ENCODE measurements at places on chromosomes 12 and 14.

DNA sequence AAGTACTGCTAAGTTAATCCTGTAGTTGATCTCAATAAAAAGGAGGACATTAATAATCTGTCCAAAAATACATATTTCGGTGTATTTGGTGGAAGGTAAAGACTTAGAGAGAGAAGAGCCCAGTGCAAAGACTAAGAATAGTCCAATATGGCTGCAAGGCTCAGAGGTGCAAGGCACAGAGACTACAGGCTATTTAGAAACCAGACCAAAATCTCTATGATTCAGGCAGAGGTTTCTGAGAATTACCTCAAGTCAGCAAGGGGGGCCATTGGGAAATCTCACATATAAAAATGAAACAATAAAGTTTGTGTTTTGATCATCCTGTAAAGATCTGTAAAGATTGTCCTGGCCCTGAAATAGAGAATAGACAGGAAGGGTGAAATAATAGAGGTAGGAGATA lies 1173.0 kb downstream of the VRK1 start:
- no peak for DNase-seq

- DNase-seq, result no peak
Measured at GRCh38 chr14:24368212-24368561, 203 bp downstream of the NFATC4 start.

DNA sequence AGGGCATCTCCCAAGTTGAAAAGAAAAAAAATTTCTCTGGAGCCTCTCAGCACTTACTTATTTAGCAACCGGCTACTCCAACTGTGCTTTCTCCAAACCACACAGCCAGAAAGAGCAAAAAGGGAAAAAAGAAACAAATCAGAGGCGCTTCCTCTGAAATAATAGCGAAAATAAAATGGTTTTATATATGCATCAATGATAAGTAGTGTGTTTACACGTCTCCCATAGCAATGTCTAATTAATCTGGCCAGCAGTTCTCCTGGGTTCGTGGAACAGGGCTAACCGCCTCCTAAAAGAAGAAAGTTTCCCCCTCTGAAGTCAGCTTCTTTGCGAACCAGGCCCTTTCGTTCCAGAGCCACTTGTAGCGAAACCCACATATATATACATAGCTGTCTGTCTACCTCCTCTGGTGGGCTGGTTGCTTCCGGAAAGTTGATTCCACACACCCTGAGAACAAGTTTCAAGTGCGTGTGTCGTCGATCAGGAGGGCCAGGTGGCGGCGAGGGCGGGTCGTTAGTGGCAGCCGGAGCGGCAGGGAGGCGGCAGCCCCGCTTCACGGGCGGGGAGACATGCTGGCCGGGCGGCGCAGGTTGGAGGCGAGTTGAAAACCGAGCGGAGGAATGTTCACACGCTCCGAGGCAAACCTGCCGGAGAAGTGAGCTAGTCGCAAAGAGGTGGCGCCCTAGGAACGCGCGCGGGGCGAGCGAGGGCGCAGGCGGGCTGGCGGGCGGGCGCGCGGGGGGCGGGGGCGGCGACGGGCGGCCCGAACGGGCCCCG lies 2.7 kb downstream of the PTHLH start:
- DNase-seq, result peak; percentile 36

- DNase-seq, result no peak
Measured at GRCh38 chr12:127635838-127636237, 631.1 kb upstream of the TMEM132C start.

DNA sequence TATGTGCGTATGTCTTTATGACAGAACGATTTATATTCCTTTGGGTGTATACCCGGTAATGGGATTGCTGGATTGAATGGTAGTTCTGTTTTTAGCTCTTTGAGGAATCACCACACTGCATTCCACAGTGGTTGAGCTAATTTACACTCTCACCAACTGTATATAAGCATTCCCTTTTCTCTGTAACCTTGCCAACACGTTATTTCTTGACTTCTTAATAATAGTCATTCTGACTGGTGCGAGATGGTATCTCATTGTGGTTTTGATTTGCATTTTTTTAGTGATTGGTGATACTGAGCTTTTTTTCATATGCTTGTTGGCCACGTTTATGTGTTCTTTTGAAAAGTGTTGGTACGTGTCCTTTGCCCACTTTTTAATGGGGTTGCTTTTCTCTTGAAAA lies 49.7 kb downstream of the FRS2 start:
- DNase-seq, result peak; percentile 76

DNA sequence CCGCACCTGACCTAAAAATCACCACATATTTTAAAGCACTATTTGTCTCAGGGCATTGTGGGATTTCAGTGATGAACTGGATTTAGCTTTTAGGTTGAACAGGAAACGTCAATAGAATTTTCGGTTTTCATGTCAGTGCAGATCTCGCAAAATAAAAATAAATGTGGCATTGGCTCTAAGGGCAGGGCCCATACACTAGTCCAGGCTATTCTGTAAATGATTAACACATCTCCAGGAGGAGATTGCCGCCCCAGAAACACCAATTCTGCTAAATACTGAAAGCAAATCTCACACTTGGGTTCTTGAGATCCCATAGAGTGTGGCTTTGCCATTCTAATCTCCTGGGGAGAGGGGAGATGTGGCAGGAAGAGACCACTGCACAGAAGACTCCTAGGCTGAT lies 1494.0 kb upstream of the TMEM132C start:
- DNase-seq, result no peak

DNA sequence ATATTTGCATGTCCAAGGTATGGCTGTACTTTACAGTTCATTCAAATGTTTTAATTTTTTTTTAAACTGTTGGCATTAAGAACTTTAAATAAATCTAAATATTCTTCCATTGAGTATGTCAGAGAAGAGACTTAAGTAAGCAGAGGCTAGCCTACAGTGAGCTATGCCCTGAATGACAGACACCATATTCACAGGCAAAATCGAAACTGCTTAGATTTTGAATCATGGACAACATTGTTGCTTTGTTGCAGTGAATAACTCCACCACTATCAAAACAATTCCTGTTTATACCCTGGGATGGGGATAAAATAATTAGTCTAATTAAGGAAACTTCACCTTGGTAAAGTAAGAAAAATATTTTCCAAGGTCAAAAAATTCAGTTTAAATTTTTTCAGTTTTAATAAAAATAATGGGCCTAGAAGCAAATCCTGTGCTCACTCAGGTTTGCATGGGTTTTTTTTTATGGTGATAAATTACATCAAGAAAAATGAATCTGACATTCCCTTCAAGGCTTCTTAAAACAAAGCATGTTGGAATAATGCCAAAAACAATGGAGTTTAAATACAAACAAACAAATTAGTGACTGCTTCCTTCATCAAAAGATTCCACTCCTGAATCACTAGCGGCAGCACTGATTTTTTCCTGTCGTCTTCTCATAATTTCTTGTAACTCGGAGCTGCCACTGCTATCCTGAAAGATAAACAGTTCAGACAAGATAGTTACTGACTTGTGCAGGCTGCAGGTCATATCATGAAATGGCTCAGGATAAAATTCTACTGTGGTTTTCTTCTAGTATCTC lies 168.2 kb downstream of the EPS8 start:
- peak; percentile 20 for DNase-seq

DNA sequence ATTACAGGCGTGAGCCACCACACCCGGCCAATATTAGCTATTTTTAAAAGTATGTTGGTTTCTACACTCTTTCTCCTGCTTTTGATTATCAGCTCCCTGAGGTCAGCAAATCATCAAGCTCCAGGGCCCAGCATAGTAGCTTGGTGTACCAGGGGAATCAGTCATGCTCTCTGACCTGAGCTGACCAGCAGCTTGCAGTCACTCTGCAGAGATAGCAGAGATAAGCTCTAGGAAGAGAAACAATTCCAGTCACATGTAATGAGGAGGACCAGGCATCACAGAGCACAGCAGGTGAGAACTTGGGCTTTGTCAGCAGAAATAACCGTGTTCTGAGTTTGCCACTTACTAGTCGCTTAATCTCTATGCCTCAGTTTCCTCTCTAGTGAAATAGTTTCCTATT lies 8.5 kb downstream of the PLEKHD1 start:
- DNase-seq, result no peak

- DNase-seq, result no peak
Measured at GRCh38 chr12:67085699-67086098, 183.5 kb upstream of the CAND1 start.

- DNase-seq, result no peak
Measured at GRCh38 chr12:102570256-102570655, 89.9 kb upstream of the IGF1 start.

GRCh38 chr12:29343022-29343799 lies 37.8 kb downstream of the ERGIC2 start:
- no peak for DNase-seq

- no peak for DNase-seq
Measured at GRCh38 chr12:57049890-57050289, at the start of gene MYO1A. Gene MYO1A (minus strand): TSS chr12:57050129. CDS start chr12:57048323, 1,806 bp downstream.

GRCh38 chr12:7141351-7142005 lies 11.3 kb downstream of the CLSTN3 start:
- no peak for DNase-seq

Measured in HCEC 1CT (cell line).